ENCODE measurements at places on chromosomes 11 and 22.

- no peak for DNase-seq
Observed at GRCh38 chr11:111807076-111807475, 40.9 kb upstream of the PPP2R1B start.

GRCh38 chr11:42779555-42779954 lies 532.2 kb upstream of the API5 start:
- DNase-seq: no peak

- DNase-seq: no peak
Observed at GRCh38 chr11:110053848-110054414, 39.3 kb upstream of the ZC3H12C start.

GRCh38 chr11:12109591-12110196 lies 696 bp upstream of the MICAL2 start:
- DNase-seq: no peak

- DNase-seq: no peak
Observed at GRCh38 chr11:109821511-109821910, 271.7 kb upstream of the ZC3H12C start.

DNA sequence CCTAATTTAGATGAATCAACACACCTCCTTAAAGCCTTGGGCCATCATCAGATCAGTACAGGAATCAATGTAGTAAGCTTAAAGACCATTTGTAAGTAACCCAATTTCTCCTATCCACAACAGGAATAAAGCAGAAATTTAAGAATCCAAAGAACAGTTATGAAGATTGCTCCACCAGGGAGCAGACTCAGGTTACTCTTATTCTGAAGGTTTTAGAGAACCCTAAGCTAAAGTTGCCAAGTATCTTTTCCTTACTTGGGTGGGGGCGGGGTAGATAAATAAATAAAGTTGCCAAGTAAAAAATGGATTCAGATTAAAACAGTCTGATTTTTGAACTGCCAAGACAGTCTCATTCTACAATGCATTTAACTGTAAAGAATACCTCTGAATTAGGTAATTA lies 18.1 kb downstream of the CKAP5 start:
- DNase-seq: no peak

DNA sequence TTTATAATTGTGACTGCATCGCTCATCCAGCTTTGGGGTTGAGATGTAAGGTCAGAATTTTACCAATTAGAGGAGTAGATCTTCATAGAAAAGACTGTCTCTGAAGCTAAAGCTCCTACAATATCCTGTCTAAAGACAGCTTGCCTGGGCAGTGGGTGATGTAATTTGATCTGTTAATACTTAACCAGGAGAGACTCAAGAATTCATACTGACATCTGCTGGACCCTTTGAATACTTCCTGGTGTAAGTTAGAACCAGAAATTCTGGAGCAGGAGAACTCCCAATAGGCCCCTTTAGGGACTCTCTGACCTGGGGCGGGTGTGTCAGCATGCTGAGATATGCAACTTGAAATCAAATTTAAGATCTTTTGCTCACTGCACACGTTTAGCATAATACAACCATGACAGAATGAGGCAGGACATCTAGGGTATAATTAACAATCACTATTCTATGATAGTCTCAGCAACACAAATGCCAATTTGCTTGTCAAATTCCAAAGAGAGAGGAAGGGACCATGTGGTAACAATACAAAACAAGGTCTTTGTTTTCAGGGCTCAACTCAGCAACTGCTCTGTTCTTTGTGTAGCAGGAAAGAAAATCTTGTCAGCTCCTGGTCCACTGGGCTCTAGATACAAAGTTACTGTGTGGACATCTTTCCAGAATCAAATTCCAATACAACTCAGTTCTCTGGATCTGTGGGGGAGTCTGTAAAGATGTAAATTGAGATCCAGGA lies 143.9 kb downstream of the INSC start:
- DNase-seq: no peak

GRCh38 chr22:30280505-30280904 lies 8.8 kb downstream of the CASTOR1 start:
- no peak for DNase-seq

- DNase-seq: no peak
Observed at GRCh38 chr11:77450227-77450626, 23.7 kb downstream of the PAK1 start.

GRCh38 chr11:116928102-116928777 lies 90.8 kb upstream of the APOA1 start:
- DNase-seq: no peak

DNA sequence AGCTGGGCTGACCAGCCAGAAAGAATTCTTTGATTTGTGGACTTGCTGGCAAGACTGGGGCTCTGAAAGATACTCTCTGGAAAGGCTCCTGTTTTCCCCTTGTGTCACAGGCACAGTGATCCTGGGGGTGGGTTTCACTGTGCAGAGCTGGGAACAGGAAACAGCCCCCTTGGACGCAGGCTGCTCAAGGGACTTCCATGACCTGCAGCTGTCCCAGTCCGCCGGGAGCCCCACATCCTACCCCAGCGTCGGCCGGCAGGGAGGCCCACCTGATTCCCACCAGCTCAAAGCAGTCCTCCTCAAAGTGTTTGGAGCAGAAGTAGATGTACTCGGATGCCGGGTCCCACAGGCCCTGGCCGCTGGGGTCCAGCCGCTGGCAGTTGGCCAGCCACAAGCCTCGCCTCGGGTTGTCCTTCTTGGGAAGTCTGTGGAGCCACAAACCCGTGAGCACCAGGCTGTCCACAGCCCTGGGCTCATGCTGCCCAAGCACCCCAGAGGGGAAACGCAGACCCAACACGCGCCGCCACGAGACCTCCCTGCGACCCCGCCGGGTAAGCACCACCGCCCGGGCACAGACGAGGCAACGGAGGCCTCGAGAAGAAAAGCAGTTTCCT lies 824 bp downstream of the THAP7 start:
- DNase-seq: no peak

DNA sequence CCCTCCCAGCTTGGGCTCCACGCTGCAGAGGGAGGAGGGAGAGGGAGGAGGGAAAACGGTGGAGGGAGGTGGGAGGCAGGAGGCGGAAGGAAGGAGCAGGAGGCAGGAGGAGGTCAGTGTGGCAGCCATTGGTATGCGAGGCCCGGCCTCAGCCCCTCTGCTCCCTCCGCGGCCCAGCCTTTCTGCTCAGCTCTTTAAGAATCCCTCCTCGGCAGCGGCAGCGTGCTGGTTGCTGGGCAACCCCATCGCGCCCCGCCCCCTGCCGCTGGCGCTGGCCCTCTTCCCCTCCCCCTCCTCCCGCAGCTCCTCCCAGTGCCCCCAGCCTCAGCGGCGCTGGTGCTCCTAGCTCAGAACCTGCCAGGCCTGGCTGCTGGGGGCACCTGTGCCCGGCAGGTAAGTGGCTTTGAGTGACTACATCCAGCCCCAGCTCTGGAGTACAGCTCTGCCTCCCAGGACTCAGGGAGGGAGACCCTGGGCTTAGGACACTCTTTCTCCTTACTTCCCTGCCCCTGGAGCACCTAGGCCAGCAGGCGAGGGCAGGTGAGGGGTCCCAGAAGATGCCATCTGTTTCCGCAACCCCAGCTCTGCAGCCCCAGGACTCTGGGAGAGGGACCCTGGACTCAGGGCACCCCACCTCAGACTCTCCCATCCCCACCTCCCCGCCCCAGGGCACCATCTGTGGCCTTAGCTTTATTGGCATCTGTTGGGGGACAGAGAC lies 7.2 kb upstream of the FLRT1 start:
- DNase-seq: no peak

DNA sequence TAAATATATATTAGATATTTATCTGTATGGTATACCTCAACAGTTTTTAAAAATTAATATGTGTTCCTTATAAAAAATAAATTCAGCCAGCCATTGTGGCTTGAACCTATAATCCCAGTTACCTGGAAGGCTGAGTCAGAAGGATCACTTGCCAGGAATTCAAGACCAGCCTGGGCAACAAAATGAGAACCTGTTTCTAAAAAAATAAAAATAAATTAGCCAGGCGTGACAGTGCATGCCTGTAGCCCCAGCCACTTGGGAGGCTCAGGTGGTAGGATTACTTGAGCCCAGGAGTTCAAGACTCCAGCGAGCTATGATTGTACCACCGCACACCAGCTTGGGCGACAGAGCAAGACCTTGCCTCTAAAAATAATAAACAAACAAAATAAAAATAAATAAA lies 54.9 kb downstream of the PHF21A start:
- DNase-seq: no peak

DNA sequence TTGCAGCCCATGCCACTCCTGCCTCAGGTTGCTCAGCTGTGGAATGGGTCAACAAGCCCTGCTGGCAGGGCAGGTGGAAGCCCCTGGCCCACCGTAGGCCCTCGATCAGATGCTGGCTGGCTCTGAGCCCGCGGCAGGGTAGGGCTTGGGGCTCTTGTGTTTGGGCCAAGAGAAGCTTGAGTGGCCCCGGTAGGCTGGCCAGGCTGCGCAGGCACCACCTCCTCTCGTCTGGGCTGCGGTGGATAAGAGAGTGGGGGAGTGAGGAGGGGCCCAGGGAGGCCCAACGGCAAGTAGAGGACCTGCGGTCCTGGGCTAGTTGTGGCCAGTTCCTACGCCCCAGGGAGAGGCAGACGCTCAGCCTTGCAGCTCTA lies 115.2 kb downstream of the CEP164 start:
- no peak for DNase-seq

DNA sequence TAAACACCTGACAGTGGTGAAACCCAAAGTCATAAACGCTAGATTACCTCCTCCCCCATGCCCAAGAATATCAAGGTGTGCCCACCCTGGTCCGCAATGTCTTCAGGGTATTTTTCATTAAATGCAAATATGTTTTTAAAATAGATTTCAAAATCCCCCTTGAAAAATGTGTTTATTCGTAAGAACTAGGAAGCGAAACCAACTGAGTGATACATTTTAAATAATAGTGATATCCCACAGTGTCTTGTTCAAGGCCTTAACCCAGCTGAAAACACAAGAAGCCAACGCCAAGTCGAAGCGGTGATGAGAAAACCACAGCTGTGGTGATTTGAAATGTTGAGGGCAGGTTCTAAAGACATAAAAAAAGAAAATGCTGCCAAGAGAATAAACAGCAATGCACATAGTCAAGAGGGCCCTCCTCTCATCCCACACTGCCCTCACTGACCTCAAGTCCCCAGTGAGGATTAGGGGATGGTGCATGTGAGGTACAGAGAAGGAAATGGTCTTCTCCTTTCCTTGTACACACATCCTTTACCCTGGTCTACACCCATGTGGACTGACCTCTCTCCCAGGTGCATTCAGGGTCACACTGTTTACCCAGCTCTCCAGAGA lies 25.5 kb downstream of the KCNJ1 start:
- no peak for DNase-seq

All from kidney capillary endothelial cell (primary cell).